Caco-2 (cell line): ENCODE measurements at places on chromosomes 5 and 9. TPM values are rescaled to one million over a fixed set of nuclear protein-coding genes. Genes with fewer than 3 reads are reported as not detected.

The EQTN gene
- total RNA-seq, result not detected in 2 replicates

The PRDM9 gene
- total RNA-seq, result not detected in 2 replicates

DNA sequence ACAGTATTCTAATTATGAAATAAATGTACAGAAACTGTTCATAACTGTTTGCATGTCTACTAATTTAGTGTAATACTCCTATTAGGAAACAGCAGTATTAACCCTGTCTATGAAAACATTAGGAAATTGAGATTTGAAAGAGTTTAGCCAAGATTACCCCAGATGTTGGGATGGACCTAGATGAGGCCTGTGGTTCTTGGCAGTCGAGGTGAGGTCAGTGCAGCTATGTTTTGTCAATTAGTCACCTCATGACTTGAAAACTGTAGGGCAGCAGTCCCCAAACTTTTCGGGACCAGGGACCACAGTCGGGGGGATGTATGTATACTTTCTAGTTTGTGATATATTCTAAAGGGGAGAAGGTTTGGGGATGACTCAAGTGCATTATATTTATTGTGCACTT lies 4.7 kb downstream of the LNPEP start:
- H3K36me3 ChIP-seq, result no peaks in the 10 kb centered on the region
- no peaks in the 10 kb centered on the region for H3K27me3 ChIP-seq
- no peak overlapping the region for H3K4me3 ChIP-seq
- 0 out of 2 replicates have a peak, but pooled peaks cover 5% of the 10 kb centered on the region for H3K4me1 ChIP-seq

DNA sequence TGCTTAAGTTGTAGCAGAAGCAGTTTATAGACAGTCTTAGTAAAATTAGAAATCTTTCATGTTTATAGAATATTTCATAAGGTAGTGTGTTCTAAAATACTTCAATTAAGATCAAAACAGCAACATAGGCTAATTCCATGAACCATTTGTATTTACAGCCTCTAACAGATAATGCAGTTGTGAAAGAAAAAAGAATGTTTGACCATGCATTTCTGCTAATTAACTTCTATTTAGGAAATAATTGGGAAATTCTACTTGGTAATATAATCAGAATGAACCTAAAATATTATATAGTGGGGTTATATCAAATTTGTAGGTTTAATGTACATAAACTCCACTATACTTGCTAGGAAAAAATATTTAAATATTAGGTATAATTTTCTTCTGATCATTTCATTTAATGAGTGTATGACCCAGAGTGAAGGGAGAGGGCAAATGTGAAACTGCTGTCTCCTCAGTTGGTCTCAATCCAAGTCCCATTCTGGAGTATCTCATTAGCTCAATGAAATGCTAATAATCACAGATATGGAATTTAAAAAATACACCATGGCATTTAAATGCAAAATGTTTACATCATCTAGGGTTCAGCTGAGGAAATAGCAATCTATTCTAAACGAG lies 34.9 kb downstream of the ALDH1A1 start:
- H3K36me3 ChIP-seq, result no peaks in the 10 kb centered on the region
- no peak for DNase-seq
- no peaks in the 10 kb centered on the region for H3K4me1 ChIP-seq
- no peak overlapping the region for H3K4me3 ChIP-seq
- no peak overlapping the region for H3K27ac ChIP-seq

- H3K27me3 ChIP-seq, result no peaks in the 10 kb centered on the region
- H3K4me1 ChIP-seq, result peaks cover 9% of the 10 kb centered on the region
- peaks cover 3% of the 10 kb centered on the region; the same call in 1 of the 2 replicates for H3K36me3 ChIP-seq
- H3K4me3 ChIP-seq, result no peak overlapping the region
These were observed 54.9 kb downstream of the USP20 start for GRCh38 chr9:129889941-129890717.
